Cardiac septum (tissue), 1 donor: ENCODE measurements at places on chromosomes 2 and 18.

- DNase-seq, result no peak
Measured at GRCh38 chr2:102074152-102074783, 68.3 kb upstream of the IL1R1 start.

DNA sequence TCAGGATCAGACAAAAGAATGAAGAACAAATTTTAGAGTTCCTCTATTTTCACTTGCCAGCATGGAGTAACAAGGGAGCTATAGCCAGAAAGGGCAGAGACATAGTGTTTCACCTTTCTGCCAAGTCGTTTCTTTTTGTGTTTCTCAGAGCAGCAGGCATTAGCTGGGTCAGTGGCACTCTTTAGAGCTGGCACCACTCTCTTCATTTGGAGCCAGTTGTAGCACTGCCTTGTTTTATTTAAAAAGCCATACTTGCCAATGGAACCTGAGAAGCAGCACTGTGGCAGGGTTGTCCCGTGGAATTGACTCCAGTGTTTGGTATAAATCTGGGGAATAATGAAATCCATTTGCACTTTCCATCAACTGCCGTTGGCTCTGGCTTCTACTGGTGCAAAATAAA is 64.0 kb downstream of the LRRTM4 start:
- no peak for DNase-seq

DNA sequence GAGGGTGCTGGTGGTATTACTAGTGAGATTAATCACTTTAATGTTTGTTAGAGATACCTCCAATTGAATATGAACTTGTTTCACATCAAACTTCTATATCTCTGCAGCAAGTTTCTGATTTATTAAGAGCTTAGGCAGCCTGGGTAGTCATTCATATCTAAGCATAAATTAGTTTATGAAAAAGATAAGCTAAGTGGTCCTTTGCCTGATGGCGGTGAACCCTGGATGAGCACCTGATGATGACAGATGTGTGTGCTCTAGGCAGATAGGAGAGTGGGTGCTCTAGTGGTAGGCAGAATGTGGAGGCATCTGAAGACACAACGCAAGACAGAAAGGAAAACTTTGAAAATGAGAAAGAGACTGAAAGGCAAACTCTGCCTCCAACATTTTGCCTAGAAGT is 5.0 kb downstream of the FKBP7 start:
- no peak for DNase-seq

DNA sequence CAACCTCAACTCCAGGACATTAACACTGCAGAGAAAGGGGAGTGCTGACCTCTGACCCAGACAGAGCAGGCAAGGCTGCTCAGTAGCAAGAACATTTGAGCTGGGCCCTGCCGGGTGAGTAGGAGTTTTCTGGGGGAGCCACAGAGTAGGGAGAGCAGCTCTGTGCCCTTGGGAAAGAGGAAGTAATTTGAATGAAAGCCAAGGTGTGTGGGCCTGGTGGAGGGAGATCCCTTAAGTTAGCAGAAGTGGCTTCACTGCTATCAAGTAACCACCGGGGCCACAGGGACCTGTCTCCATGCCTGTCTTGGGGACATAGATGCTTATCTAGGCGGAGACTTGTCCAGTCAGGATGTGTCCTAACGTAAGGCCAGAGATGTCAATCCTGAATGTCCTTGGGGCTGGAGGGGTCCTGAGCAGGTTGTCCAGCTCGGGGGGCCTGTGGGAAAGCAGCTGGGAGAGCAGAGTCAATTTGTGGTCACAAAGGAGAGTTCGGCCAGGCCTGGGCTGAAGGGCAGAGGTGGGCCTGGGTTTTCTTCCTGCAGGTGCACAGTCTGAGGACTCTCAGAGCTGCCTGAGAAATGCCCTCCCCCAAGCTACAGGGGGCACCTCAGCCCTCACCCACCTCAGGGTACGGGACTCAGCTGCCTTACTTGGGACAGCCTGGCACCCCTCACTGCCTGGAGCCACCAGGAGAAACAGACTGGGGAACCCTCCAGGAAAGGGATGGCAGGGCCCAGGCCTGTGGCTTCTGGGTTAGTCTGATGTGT is 15.0 kb upstream of the OTOF start:
- no peak for DNase-seq

- DNase-seq, result no peak
Measured at GRCh38 chr2:219701847-219702634, 74.6 kb downstream of the SLC4A3 start.

GRCh38 chr2:175126661-175127060 is 41.3 kb downstream of the ATF2 start:
- no peak for DNase-seq

DNA sequence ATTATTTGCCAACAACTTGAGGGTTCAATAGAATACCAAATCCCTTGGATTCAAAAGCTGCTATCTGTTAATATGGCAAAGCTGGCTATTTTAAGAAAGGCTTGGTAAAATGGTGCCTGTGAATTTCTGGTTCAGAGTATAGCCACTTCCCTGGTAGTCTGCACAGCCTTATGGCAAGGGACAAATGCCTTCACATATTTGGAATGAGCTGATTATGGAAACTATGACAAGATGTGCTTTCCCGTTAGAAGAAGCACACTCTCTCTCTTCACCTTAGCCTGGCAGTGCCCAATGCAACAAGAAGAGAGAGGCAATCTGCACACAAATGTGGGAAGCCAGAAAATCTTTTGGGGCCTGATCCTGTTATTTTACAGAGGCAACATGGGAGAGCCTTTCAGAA is 47.5 kb upstream of the MAP3K20 start:
- no peak for DNase-seq

GRCh38 chr18:23567671-23568070 is 18.6 kb downstream of the NPC1 start:
- DNase-seq, result no peak

- no peak for DNase-seq
Measured at GRCh38 chr2:29196792-29197788, 81.9 kb downstream of the CLIP4 start.

DNA sequence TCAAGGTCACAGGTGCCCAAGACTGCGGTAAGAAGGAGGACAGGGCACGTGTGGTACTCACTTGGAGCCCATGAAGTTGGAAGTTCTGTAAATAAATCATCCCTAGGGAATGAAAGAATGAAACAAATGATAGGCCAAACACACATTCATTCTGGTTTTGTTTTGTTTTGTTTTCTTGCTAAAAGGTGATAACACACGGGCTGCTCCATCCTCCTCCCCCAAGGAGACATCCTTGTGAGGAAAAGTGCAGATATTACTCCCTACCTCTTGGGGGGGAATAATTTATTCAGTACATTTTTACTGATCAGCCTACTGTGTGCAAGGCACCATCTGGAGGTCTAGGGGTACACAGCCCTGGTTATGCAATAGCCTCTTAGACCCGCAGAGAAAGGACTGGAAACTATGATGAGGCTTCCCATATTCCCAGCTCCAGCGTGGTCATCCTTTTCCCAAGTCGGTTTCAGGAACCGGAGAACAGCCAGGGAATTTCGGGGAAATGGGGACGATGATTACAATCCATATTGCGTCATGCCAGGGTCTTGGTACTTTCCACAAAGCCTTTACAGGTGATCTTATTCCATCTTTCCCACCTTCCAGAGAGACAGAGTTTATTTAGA is 6.3 kb downstream of the RAX start:
- no peak for DNase-seq

DNA sequence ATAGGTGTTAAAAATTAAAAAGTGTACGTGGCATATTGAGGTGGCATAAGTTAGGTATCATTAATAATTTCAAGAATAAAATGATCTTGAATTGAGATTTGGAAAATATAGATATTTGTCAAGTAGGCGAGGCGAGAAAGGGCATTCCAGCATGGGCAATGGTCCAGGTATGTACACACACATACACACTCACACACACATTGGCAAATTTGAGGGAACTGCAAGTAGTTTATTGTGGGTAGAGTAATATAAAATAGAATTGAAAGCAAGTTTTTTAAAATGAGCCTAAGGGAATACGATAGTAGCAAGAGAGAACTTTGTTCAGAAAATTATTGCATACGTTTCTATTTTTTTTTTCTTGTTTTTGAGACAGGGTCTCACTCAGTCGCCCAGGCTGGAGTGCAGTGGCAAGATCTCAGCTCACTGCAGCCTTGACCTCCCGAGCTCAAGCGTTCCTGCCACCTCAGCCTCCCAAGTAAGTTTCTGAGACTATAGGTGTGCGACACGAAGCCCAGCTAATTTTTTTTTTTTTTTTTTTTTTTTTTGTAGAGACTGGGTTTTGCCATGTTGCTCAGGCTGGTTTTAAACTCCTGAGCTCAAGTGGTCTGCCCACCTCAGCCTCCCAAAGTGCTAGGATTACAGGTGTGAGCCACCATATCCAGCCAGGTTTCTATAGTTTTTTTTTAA is 96.7 kb upstream of the SLC39A10 start:
- DNase-seq, result no peak

- no peak for DNase-seq
Measured at GRCh38 chr2:27809761-27810241, 38.3 kb downstream of the MRPL33 start.

DNA sequence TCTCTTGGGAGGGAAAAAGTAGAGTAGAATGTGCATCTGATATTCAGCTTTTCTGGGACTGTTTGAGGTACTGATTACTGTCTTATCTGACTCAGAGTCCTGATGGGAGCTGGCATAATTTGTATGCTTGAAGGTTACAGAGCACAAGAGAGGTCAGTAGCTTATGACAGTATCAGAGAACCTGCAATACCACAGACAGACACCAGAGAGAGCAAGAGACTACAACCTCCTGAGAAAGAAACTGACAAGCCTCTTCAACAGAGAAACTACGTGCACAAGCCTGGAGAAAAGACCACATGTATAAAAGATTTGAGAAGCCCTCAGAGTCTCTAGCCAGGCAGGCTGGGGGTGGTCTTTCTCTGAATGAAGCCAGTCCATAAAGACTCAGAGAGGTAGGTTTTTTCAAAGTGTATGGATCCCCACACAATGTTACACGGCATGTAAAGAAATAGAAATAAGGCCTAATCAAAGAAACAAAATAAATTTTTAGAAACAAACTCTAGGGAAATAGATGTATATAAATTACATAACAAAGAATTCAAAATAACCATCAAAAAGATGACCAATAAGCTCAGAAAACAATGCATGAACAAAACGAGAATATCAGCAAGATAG is 568.3 kb downstream of the LRRTM4 start:
- DNase-seq, result no peak

- DNase-seq, result no peak
Measured at GRCh38 chr2:11043245-11043644, 112.0 kb upstream of the SLC66A3 start.

DNA sequence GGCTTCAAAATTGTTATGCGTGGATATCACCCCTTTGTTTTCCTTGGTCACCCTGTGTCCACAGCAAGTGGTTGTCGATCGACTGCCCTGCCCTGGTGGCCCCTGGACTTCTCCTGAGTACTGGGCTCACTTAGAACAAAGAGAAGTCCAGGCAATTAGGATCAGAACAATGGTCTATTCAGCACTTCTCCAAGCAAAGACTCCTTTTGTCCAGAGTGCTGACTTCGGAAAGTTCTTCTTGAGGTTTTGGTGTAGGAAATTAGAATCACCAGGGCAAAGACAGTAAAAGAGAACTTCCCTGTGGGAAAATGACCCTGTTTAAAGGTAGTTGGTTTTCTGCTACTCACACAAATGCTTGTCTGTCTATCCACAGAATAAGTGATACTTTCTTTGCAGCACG is 173.9 kb downstream of the FHOD3 start:
- DNase-seq, result no peak

DNA sequence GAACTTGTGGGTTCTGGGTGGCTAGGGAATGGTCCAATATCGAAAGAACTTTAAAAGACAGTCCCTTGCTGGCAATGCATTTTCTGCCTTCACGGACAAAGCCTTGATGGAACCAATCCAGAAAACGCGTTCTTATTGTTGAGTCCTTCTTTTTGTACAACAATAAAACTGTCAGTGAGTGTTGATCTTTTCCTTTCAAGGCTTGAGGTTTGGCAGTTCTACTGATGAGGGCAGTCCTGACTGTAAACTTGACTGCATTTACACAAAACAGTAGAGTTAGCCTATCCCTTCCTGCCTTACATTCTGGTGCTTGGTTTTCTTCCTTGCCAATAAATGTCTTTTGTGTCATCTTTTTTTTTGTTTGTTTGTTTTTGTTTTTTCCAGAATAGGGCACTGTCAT is 2.5 kb upstream of the UGT1A7 start:
- DNase-seq, result no peak

DNA sequence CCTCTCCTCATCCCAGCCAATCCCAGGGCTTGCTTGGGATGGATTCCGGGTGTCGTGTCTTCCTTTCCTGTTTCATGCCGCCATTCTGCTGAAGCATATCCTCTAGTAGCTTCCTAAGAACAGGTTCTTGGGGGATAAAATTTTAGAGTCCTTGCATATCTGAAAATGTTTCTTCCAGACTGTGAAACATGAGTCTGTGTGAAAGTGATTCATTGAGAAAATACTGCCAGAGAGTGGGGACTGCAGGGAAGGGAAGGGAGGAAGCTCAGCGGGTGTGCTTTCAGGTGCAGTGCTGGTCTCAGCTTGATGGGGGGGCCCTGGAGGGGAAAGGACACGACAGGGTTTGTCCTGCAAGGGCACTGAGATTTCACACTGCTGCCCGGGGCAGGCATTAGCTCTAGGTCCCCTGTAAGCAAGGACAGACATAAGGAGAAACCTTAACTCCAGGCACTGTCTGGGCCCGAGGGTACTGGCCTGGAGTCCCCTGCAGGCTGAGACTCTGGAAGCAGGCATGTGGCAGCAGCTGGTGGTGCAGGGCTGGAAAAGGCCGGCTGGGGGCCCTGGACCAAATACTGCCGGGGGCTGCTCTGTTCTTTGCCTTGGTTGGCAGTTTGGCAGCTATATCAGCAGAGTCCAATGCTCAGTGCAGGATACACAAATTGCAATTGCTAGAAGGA is 97.6 kb upstream of the HS6ST1 start:
- no peak for DNase-seq

- no peak for DNase-seq
Measured at GRCh38 chr18:59569390-59569791, 127.8 kb downstream of the CCBE1 start.

DNA sequence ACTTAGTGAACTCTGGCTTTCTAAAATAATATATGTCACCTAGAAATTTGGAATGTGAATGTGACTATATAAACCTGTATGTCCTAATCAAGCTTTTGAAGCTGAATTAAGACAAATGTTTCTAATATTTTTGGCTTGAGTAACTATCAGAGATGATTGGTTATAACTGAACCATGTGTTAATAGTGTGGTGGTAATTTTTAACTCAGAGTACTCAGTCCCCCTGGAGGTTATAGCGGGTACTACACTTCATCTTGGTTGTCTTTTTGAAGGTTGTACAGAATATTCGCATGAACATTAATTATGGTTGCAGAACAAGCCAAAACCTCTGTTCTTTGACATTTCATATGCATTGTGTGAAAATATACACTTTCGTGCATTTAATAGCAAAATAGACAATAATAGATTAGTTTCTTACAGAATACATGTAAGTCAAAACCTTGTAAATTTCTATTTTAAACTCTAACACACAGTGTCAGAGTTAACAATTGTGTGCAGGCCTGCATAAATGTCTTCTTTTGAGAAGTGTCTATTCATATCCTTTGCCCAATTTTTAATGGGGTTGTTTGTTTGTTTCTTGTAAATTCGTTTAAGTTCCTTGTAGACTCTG is 86.0 kb downstream of the OSBPL6 start:
- no peak for DNase-seq

DNA sequence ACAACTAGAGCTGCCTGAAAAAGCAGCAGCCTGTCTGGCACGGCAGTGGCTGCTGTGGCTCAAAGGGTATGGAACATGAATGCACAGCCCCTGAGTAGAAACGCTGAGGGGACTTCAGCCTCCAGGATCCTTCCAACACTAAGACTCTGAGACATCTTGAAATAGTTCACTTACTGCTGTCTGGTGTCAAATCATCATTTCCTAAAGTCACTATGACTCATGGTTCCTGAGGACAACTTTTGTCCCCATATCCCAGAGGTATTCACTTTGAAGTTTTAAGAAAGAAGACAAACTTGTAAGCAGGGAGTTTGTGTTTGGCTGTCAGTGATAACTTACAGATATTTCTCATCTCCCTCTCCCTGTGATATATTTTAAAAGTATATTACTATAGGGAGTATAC is 33.3 kb upstream of the NEB start:
- DNase-seq, result no peak
